ENCODE measurements at places on chromosomes 1 and 21.

- no peak for DNase-seq
Measured at GRCh38 chr1:241136389-241136788, 220.6 kb downstream of the RGS7 start.

GRCh38 chr1:115976921-115977498, 697 bp downstream of the SLC22A15 start:
- no peak for DNase-seq

DNA sequence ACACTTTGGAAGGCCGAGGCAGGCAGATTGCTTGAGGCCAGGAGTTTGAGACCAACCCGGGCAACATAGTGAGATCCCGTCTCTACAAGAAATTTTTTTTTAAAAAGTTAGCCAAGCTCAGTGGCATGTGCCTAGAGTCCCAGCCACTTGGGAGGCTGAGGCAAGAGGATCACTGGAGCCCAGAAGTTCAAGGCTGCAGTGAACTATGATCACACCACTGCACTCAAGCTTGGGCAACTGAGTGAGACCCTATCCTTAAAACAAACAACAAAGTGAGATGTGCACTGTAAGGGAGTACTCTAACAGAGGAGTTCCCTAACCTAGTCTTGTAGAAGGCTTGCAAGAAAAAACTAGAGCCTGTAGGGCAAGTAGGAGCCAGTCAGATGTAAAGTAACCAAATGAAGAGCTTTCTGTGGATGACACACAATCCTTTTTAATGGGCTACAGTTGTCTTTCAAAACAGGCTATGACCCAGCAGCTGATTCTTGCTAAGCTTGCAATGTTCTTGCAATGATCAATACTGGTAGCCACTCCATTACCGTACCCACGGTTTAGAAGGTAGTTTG, 38.0 kb upstream of the SRP9 start:
- DNase-seq, result no peak

GRCh38 chr1:150576367-150576711, 3.1 kb downstream of the MCL1 start:
- no peak for DNase-seq

DNA sequence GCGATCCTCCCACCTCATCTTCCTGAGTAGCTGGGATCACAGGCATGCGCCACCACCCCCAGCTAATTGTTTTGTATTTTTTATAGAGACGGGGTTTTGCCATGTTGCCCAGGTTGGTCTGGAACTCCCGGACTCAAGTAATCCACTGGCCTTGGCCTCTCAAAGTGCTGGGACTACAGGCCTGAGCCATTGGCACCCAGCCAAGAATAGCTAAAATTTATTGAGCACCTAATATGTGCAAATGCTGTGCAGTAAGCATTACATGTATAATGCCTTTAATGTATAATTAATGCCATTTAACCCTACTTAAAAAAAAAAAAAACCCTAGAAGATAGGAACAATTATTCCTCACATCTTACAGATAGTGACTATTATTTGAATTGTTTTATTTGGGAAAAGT, 42.9 kb downstream of the ZNF691 start:
- no peak for DNase-seq

GRCh38 chr1:30730346-30731108, 7.1 kb upstream of the MATN1 start:
- DNase-seq, result no peak

DNA sequence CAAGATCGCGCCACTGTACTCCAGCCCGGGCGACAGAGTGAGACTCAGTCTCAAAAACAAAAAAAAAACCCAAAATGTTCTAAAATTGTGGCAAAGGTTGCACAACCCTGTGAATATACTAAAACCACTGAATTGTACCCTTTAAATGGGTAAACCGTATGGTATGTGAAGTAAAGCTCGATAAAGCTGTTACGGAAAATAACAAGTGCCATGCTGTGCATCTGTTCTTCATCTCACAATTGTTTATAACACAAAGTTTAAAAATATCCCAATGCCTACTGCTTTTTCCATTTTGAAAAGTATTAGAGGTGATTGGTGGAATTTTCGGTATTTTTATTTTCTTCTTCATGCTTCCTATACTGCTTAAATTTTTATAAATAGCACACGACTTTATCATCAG, 111.5 kb downstream of the ENAH start:
- no peak for DNase-seq

GRCh38 chr1:207893737-207894582, 17.0 kb downstream of the CD34 start:
- no peak for DNase-seq

GRCh38 chr1:93958032-93958725, 48.9 kb upstream of the GCLM start:
- DNase-seq, result no peak

DNA sequence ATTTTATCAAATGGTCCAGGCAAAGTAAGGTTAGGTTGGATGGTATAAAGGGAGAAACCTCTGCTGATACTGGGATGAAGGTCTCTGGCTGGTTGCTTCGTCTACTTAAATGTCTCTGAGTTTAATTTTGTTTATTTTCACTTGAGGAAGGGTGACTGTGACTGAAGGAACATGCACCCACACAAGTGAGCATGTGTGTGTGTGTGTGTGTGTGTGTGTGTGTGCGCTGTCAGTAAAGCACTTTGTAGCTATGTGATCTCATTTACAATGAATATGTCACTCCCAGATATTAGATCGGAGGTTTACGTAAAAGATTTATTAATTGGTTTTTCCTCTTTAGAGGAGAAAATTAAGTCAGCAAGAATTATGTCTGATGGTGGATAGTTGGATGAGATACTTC, 4.4 kb downstream of the FOXD2 start:
- DNase-seq, result no peak
